ENCODE measurements at places on chromosomes 7 and 10.

GRCh38 chr7:84060760-84061261, 133.8 kb downstream of the SEMA3A start:
- no peak for DNase-seq

GRCh38 chr10:129833468-129833950, 130.6 kb downstream of the EBF3 start:
- DNase-seq = no peak

DNA sequence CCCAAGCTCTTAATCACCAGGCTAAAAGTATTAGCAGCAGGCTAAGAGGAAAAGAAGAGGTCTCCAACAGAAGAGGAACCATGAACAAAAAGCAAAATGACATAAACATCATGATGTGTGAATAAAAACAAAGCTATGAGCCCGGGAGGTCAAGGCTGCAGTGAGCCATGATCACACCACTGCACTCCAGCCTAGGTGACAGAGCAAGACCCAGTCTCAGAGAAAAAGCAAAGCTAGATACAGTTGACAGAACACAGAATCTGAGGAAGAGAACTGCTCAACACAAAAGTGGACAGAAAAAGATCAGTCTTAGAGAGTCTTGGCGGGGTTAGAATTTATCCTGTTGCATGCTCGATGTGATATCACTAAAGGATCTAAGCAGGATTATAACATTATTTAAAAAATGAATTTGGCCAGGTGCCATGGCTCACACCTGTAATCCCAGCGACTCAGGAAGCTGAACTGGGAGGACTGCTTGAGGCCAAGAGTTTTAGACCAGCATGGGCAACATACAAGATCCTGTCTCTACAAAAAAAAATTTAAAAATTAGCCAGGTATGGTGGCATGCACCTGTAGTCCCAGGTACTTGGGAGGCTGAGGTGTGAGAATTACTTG, 37.5 kb downstream of the NT5C2 start:
- DNase-seq = no peak

- DNase-seq = no peak
Observed at GRCh38 chr10:24826009-24826408, 102.3 kb upstream of the ARHGAP21 start.

DNA sequence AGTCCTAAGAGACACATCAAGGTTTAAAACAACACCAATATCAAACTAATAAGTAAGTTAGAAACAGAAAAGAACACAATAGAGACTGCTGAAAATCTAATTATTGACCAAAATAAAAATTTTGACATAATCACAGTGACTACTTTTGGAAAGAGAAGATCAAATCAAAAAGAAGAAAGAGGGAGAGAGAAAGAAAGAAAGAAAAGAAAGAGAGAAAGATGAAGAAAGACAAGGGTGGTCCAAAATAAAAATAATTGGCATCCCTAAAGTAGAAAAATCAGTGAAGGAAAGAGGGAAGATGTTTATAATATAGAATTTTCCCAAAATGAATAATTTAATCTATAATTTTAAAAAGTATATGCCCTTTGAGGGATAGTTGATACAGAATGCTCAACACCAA, 118.8 kb upstream of the VIPR2 start:
- no peak for DNase-seq

DNA sequence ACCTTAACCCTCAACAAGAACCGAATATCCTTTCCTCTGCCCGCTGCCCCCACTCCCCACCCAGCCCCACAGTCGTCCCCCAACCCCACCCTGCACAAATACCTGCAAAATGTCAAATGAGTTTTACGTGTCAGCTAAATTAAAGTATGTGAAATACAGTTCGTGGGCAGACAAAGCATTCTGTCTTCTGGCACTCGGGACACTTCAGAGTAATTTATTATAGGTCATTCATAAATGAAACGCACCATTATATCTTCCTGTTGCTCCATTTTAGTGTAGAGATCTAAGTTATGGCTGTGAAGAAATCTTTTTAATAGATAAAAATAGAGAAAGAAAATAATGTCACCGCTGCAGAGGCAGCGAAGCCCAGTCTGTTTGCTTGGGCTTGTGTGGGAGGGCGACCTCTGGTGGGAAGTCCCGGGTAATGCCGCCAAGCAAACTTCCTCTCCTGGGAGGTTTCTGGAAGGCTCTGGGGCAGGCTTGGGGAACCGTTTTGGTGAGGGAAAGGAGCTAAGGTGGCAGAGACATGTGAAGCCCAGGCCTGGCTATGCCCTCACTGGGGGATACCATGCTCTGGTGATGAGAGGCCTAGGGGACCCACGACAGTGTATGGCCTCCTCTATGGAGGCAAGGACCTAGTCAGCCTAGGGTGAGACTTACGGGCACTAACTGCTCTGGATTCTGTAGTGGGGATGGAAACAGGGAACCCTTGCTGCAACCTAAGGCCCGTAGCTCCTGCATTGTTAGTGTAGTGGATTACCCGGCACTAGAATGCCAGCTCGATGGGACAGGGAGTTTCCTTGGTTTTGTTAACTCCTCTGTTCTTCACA, 604.9 kb downstream of the LRMDA start:
- DNase-seq = peak; percentile 5
